Activated naive CD4-positive, alpha-beta T cell treated with anti-CD3 and anti-CD28 coated beads for 36 hours (primary cell): ENCODE measurements at places on chromosomes 7 and 10. TPM values are rescaled to one million over a fixed set of nuclear protein-coding genes. Genes with fewer than 3 reads are reported as not detected.

GRCh38 chr10:34764472-34764946 lies 50.6 kb downstream of the PARD3 start:
- H3K4me1 ChIP-seq: no peaks in the 10 kb centered on the region
- no peaks in the 10 kb centered on the region for H3K36me3 ChIP-seq
- no peak overlapping the region for H3K27ac ChIP-seq
- DNase-seq: no peak
- no peak overlapping the region for H3K4me3 ChIP-seq

DNA sequence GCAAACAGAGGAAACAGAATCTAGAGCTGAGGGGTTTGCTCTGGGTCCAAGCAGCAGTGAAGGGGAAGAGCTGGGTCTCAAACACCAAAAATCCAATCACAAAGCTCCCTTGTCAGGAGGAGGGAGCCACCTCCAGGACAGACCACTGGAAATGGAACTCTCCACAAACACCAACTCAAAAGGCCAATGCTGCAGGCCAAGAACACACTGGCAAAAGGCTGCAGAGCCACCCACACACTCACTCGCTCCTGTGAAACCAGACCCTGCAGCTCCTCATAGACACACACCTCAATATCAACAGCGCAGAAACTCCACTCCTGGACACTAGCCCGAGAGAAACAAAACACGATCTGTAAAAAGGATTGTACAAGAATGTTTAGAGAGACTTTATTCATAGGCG lies 213.5 kb downstream of the PTPRN2 start:
- no peaks in the 10 kb centered on the region for H3K36me3 ChIP-seq
- no peak for DNase-seq
- H3K27ac ChIP-seq: no peak overlapping the region
- H3K4me3 ChIP-seq: no peak overlapping the region
- no peaks in the 10 kb centered on the region for H3K4me1 ChIP-seq
- H3K27me3 ChIP-seq: peaks cover 10% of the 10 kb centered on the region

DNA sequence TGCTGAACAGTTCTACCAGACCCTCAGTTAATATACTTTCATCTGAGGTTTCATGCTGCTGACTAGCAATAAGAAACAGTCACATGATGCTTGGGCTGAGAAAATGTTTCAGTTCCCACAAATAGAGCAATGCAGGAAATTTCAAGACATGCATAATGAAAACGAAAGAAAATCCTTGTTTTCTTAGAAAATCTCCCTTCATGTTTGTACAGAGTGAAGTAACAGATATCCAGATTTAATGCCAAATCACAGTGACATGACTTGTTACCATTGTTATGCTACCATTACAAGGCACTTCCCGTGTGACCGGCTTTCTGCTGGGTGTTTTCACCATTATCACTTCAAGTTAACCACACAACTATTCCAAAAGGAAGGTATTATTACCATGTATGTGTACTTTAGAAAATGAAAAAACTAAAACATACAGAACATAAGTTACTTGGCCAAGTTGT lies 121.7 kb downstream of the DOCK4 start:
- H3K36me3 ChIP-seq: no peaks in the 10 kb centered on the region
- no peak overlapping the region for H3K4me3 ChIP-seq
- H3K27ac ChIP-seq: no peak overlapping the region
- H3K4me1 ChIP-seq: peaks cover 3% of the 10 kb centered on the region
- H3K27me3 ChIP-seq: peaks cover 6% of the 10 kb centered on the region
- DNase-seq: no peak

DNA sequence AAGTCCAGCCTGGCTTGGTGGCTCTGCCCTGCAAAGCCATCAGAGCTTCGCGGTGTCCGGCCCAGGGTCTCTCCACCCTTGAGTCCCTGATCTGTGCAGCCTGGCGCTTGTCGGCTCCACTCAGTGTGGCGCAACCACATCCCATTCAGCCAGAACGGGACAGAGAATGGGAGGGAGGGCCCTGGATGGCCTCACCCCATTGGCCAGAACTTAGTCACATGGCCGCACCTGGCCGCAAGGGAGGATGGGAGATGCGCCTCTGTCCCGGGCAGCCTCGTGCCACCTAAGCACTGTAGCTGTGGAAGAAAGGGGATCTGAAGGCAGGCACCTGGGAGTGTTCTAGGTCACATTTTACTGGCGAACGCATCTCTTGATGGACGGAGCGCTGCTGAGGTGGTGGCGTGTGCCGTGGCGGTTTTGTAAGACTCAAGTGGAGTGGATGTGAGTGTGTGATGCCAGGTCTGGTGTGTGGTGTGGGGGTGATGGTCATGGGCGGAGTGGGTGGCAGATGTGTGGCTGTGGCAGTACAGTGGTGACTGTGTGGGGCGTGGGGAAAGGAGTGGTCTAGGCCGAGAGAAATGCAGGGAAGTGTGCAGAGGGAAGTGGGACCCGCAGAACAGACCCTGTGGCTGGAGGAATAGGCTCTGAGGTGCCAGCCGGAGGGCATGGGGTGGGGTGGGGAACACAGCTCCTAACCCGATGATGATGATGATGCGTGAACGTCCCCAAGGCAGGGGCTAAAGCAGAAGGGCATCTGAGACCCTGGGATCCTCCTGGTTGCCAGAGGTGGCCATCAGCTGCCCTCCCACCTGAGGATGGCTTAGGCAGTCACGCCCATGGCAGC lies 19.0 kb downstream of the CLEC2L start:
- no peak overlapping the region for H3K4me3 ChIP-seq
- H3K27ac ChIP-seq: no peak overlapping the region
- DNase-seq: no peak

- DNase-seq: no peak
- H3K27ac ChIP-seq: no peak overlapping the region
- no peaks in the 10 kb centered on the region for H3K4me1 ChIP-seq
- peaks cover 8% of the 10 kb centered on the region for H3K36me3 ChIP-seq
Observed at GRCh38 chr10:68796605-68797004, 30.7 kb upstream of the STOX1 start.

PAPOLB gene
- not detected for total RNA-seq

DNA sequence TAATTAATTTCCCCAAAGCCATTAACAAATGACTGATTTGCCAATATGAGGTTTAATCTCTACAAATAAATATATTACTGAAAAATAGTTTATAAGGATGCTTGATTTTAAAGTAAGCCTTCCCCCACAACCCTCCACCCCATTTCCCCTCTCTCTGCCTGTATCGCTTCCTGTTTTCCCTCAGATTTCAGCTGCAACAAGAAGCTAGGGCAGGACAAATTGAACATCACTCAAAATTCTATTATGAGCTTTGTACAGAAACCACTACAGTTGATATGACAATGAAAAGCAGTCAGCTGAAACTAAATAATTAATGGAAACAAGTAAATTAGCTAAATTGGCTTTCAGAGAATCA lies 109.0 kb upstream of the SP4 start:
- H3K27me3 ChIP-seq: no peaks in the 10 kb centered on the region
- no peak for DNase-seq

PLXDC2 gene
- total RNA-seq: not detected

MAP3K8 gene
- total RNA-seq: 13.6 TPM
